Endothelial cell of umbilical vein (primary cell): ENCODE measurements at places on chromosomes 3 and 15. TPM values are rescaled to one million over a fixed set of nuclear protein-coding genes. Genes with fewer than 3 reads are reported as not detected.
A peak's percentile ranks its signal among the peaks of the same experiment; 100 is the strongest.

DNA sequence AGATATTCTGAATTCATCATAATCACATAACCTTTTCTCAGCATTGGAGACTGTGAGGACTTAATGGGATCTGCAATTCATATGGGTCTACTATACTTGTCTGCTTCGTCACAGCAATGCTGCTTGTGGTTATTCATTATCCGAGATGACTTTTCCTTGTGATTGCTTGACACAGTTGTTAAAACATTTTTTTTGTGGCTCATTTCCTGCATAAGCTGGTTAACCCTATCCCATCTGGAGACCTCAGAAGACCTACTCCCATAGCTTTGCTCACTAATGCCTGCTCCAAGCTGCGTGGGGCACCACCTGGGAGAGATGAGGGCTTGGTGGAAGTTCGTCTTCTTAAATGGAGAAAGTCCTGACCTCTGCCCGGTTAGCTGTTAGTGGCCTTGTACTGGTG, 360.8 kb downstream of the CHST2 start:
- peak; percentile 55 for DNase-seq

GRCh38 chr3:133835961-133836360, 30.3 kb downstream of the SRPRB start:
- no peak for DNase-seq

- DNase-seq = no peak
Observed at GRCh38 chr15:70479056-70479455, 284.3 kb downstream of the UACA start.

GRCh38 chr3:128701342-128702212, 24.4 kb upstream of the RAB7A start:
- peak; percentile 16 for DNase-seq

GRCh38 chr15:33158366-33158765, 36.1 kb downstream of the FMN1 start:
- DNase-seq = no peak

DNA sequence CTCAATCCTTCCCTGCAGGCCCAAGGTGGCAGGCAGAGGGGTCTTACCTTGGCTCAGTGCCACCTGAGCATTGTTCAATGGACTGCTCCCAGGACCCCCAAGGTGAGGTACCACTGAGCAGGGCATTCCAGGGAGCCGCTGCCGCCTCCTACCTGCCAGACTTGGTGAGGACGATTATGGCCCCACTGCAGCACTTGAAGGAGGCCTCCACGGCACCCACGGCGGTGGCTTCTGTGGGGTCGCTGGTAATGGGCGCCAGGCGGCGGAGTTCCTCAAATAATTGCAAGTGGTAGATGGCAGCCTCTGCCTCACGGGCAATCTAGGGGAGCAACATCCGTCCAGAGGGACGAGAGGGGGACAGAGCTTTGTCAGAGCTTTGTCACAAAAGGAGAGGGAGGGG, 4.7 kb upstream of the GRAMD2A start:
- no peak for DNase-seq

- no peak for DNase-seq
Observed at GRCh38 chr3:134087060-134087974, 57.6 kb upstream of the SLCO2A1 start.

DNA sequence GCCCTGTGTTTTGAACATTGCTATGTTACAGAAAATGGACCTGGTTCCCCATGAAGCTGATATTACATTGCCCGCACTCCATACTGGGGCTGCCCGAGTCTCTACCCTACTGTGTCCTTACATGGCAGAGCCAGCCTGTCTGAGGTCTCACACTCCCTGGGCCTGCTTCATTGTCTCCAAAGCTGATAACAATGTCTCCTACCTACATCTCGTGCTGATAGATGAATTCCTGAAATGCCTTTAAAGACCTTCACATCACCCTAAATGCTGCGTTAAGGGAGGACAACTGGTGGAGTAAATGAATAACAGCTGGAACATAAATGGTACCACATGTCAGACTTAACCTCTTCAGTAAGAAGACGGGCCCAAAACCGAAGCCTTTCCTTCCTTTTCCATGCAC, 62.9 kb upstream of the PTX3 start:
- no peak for DNase-seq

DNA sequence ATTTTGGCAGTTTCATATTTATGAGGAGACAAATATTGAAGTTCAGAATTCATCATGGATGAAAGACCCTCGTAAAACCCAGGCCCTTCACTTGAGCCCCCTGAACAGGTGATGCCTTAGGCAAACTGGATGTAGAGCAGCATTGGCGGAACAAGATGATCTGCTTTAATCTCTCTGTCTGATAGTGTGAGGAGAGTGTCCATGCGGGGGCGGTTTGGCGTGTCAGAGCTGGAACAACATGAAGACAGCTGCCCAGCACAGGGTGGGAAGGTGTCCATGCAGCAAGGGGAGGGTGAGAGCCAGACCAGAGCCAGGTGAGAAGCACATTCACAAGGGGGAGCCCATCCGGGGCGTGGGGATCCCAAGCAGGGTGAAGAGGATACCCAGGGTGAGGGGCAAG, 31.8 kb upstream of the ANP32A start:
- DNase-seq = no peak

- no peak for DNase-seq
Observed at GRCh38 chr3:127228866-127229265, 35.9 kb downstream of the PRR23E start.

- DNase-seq = no peak
Observed at GRCh38 chr15:25883463-25884259, 20.5 kb upstream of the ATP10A start.

GRCh38 chr15:77499087-77499760, 78.5 kb downstream of the HMG20A start:
- no peak for DNase-seq

- no peak for DNase-seq
Observed at GRCh38 chr15:89823836-89824606, 9.4 kb upstream of the ANPEP start.

- DNase-seq = peak; percentile 77
Observed at GRCh38 chr3:37855363-37855970, 6.2 kb upstream of the CTDSPL start.

- DNase-seq = no peak
Observed at GRCh38 chr3:186950402-186951093, 20.2 kb downstream of the ST6GAL1 start.

MST1R gene
- polyA plus RNA-seq = 2.4 and 3.6 TPM in 2 replicates

GRCh38 chr3:12420393-12420792, 63.9 kb upstream of the TSEN2 start:
- no peak for DNase-seq

CHRD gene
- 0.27 and 0.54 TPM in 2 replicates for polyA plus RNA-seq

DNA sequence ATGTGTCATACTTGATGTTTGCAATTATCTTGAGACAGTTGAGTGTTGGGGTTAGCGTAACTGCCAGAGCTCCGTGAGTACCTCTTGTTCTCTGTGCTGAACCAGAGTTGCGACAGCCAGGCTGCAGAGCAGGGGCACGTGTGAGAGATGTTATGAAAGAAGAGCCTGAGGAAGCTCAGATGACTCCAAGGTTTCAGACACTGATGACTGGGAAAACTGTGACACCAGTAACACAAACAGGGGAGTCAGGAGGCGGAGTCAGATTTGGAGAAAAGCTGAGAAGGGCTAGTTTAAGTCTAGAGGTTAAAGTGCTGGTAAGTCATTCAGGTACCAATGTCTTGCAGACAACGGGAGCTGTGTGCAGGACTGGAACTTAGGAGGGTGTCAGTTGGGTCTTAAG, 45.0 kb downstream of the BLM start:
- no peak for DNase-seq

DNA sequence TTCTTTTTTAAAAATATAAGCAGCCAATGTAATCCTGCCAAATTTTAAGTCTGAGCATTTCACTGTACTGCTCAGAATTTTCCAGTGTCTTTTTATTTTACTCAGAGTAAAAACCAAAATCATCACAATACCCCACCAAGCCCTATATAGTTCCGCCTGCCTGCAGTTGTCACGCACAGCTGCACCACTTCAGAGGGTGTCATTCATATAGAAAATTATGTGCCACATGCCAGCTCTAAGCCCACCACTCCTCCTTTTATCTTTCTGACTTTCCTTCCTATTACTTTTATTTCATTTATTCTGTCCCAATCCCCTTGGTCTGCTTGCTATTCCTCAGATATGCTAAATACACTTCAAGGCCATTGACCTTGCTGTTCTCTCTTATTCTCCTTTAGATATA, 233.1 kb upstream of the DPPA4 start:
- DNase-seq = no peak

MUC20 gene
- 0.18 TPM in 1 of 2 replicates, not detected in the other for polyA plus RNA-seq

RETNLB gene
- polyA plus RNA-seq = not detected in 2 replicates

DNA sequence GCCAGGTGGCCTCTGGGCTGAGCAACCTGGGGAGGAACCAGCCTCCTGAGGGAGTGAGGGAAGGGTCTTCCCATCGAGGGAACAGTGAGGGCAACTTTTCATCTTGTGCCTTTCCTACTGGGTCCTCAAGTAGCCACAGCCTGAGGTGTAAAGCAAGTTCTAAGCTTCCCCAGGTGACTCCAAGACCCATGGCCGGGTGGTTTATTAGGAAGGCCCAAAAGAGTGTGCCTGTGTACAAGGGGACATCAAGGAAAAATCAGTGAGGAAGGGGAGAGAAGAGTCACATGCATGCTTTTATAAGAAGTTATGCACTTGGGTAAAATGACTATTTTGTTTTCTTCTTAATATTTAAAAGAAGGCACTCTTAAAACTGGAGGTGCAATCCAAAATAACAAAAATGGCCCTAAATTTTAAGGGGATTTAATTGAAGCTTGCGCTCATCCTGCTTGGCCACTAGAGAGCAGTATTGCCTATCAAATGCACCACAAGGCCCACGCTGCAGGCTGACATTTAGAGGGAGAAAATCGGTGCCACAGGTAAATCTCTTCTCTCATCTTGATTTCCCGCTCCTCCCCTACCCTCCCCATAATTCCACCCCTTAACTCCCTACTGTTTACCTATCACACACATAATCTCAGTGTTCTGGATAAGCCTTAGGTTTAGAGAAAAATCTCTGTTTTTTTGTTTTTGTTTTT, 6.7 kb downstream of the NANOGP8 start:
- peak; percentile 54 for DNase-seq

DNA sequence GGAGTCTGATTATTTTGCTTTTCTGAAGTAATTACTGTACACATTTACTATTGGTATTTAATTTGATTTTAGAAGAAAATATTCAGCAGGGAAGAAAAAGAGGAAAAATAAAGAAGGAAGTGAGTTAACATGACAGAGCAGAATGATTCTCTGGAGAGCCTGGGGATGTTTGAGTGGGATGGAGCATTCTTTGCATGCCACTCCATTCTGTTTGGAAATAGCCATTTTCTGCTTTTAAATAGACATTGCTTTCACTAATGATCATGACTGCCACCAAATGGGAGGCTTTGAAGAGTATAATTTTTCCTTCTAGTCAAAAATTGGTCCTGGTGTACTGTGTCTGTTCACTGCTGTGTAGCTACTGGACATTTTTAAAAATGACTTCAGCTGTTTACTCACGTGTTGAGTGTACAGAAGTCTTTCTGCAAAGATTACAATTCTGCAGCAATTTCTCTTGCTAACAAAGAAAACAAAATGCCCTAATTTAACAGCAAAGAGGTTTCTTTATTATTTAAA, 196.1 kb downstream of the RYR3 start:
- DNase-seq = no peak

GRCh38 chr3:187913617-187914033, 168.4 kb upstream of the BCL6 start:
- DNase-seq = peak; percentile 12

MAGEL2 gene
- not detected in 2 replicates for polyA plus RNA-seq

- DNase-seq = no peak
Observed at GRCh38 chr3:14962762-14963161, 15.4 kb downstream of the NR2C2 start.

DNA sequence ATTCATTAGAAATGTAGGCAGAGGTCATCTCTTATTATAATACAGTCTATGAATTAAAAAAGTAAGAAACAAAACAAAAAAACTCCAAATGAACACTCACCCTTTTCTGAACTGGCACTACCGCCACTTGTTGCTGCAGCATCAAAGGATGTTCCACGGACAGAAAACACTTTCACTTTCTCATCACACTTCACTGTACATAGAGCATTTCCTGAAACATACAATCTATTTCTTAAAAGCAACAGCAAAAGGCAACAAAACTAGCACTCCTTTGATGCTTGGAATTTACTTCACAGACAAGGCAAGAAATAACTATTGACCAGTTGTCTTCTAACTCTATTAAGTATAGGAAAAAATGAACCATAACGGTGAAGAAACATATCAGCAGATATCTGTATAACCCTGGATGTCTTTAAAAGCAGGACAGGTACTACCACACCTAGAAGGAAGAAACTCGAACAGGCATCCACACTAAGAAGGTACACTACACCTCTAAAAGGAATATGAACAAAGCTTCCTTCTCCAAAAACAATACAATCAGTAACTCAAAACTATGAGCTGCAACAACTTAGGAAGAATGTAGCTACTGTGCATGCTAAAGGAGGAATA, 24.9 kb downstream of the ETFA start:
- DNase-seq = no peak

MASP1 gene
- 0.50 and 0.75 TPM in 2 replicates for polyA plus RNA-seq

- DNase-seq = no peak
Observed at GRCh38 chr3:125045965-125046364, 9.8 kb downstream of the HEG1 start.

MORC1 gene
- not detected in 2 replicates for polyA plus RNA-seq

GRCh38 chr3:137259701-137260100, 301.9 kb downstream of the IL20RB start:
- no peak for DNase-seq

DNA sequence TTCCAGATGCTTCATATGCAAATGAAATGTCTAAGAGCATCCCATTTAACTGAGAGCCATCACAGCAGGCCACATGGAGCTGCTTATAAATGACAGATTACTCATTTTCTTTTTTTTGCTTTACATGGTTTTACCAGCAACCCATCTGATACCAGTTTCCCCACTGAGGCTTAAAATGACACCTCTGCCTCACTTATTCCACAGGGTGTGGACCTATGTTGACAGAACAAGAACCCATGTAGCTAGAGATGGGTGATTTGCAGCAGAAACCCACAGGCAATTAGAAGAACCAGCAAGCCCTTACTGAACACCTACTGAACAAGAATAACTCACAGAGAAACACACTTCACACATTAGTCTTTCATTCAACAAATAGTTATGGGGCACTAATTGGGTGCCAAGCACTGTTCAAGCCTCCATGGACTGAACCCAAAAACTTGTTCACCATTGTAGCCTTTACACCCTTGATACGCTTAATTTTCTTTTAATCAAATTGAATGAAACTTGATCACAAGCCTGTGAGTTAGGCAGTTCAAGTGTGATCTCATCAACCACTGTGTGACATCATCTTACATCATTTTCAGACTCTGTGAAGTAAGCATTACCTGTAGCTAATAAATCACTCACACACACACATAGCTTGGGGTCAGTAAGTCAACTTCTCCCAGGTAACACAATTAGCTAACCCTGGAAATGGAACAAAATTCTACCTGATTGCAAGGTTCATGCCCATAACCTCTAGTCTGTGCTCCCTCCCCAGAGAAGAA, 45.4 kb downstream of the MAGI1 start:
- no peak for DNase-seq

DNA sequence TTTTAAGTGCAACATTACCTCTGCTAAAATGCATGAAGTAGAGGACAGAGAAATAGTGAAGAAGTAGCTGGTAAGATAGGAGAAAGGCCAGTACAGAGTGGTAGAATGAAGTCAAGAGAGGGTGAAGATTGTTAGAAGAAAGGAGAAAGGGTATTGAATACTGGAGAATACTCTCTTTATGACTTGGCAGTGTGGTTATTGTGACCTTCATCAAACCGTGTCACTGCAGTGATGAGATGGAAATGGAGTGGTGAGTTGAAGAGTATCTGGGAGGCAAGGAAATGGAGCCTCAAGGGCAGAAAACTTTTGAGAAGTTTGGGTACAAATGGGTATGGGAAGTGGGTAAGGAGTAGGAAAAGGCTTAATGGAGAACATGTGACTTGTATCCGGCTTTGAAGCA, 24.7 kb downstream of the MINDY2 start:
- DNase-seq = no peak

SIDT1 gene
- 0.03 and 0.07 TPM in 2 replicates for polyA plus RNA-seq

NPAP1 gene
- polyA plus RNA-seq = not detected in 2 replicates
